AG08395 (cell line): ENCODE measurements at places on chromosomes 3 and 15.

DNA sequence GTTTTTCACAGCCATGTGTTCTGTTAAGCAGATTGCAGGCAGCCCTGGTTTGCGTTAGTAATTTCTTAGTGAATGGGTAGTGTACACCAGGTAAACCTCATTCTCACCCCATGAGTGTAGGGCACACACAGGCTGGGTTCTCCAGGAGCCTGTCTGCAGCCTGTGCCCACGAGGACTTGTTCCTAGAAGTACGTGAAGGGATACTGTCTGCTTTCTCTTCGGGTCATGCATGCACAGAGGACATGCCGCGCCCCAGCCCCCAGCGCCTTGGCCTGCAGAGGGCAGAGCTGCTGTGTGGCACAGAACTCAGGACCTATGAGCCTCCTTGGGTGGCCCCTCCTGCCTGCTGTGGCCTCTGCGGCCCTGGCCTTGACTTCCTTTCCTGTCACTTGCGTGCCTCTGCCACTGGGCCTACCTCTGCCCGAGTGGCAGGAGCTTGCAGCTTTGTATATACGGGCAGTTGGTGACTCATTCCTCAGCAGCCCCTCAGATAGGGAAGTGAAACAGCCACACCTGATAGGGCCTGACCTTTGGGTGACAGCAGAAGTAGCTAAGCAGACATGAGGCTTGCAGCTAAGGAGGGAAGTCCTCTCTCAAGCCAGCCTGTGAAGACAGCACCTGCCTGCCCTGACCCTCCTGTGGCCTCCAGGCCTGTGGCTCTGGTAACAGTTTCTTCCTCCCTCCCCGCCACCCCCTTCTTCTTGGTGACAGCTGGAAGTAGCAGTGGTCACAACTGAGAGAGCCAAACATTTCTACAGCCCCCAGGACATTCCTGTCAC, 19.5 kb downstream of the PPCDC start:
- peak; percentile 32 for DNase-seq

- DNase-seq, result no peak
These were observed 11.0 kb upstream of the RAB7A start for GRCh38 chr3:128714887-128715491.

DNA sequence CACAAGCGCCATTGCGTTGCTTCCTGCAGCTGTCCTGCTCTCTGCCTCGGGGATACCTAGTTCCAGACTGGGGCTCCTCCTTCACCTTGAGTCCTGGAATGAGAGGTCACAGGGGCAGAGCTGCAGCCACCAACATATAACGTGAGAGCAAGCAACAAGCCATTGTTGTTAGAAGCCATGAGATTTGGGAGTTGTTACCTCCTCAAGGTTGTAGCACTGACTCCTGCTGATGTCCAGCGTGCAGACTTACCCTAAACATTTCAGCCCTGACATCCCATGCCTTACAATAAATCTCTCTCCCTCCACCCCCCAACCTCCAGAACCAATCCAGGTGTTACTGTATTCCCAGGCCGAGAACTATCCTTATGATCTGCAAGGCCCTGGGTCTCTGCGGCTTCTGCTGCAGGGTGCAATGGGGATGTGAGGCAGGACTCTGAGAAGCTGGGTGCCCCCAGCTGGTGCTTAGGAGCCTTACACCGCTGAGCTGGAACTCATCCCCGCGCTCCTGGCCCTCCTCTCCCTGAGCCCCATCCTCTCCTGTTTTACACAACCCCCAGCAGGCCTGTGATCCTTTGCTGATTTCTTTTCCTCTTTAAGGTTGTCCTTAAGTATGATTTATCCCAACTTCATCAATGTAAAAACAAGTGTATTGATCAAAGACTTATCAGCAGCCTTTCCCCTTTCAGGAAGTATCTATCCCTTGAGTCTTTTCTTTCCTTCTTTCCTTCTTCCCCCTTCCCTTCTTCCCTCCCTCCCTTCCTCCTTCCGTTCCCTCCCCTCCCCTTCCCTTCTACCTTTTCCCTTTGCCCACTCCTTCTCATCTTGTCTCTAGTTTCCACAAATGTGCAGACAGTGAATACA, 84.2 kb upstream of the ABHD2 start:
- DNase-seq, result peak; percentile 34

DNA sequence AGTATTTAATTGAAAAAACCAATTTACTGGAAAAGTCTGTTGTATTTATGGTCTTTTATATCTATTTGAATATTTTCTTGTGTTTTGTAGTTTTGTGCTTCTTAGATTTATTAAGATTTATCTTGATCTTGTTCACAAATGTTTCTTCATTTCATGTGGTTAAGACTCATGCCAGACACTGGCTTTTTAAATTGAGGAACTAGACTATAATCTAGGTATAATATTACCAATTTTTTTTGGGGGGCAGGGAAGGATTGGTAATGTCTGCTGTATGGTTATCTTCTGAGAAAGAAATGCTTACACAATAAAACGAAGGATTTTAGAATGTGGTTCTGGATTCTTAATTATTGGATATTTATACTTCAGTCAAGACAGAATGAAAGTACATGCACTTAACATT, 24.9 kb downstream of the AP4E1 start:
- DNase-seq, result no peak

GRCh38 chr3:20324664-20325478, 138.9 kb upstream of the SGO1 start:
- DNase-seq, result no peak

GRCh38 chr3:168269001-168269400, 173.3 kb upstream of the GOLIM4 start:
- DNase-seq, result no peak

- DNase-seq, result peak; percentile 13
These were observed 26.6 kb downstream of the RFT1 start for GRCh38 chr3:53103397-53104296.

DNA sequence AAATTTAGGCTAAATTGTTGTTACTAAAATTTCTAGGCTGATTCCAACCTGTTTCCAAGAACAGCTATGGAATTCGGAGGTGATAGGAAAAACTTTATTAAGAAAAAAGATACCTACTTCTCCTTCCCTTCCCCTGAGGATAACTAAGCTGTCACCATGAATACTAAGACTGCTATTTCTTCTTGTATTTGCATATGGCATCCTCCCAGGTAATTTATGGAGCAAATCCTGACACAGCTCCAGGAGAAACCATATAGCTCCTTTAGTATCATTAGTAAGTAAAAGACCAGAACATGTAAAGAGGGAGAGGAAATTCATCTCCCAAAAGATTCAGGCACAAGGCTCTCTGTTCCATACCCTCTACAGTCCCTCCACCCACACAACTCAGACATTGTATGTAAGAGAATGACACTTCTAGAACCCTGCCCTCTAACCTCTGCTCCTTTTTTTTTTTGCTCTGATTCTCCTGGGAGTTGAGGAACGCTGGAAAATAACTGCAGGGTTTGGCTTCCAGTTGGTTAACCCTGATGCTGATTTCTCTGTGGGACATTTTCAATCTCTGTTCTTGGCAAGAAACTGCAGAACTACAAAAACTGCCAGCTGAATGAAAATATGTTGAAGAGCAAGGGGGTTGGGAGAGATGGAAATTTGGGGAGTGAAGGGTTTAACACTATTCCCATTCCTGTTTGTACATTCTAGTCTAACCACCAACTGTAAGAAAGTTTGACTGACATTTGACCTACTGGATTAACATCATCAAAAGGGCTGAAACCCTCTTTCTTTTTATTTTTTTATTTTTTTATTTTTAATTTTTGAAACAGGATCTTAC, 14.2 kb upstream of the MAGI1 start:
- DNase-seq, result no peak

DNA sequence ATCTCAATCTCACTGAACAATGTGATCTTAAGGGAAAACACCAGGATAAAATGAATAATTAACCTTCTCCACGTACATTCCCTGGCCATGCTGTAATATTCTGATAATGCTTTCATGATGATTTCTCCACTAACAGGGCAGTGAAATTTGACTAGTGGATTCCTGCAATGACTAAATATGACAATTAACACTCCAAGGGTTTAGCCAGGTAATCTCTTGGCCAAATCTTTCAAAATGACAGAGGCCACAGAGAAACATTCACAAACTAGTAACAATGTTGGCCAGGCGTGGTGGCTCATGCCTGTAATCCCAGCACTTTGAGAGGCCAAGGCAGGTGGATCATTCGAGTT, 31.7 kb upstream of the ST8SIA2 start:
- no peak for DNase-seq

DNA sequence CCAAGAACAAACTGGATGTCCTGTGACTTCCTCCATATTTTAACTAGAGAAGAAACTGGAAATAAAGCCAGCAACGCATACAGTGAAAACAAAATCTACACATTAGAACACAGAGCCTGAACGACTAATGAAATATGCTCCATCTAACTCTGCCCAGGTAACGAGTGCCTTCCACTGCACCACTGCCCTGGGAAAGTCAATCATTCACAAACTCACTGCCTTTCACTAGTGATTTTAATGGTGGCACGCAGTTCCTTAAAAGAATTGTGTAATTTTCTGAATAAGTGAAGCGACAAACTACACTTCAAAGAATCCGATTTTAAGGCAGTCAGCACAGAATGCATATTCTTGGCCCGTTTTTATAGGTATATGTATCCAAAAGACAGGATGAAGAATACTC, 416.0 kb downstream of the SHQ1 start:
- no peak for DNase-seq

DNA sequence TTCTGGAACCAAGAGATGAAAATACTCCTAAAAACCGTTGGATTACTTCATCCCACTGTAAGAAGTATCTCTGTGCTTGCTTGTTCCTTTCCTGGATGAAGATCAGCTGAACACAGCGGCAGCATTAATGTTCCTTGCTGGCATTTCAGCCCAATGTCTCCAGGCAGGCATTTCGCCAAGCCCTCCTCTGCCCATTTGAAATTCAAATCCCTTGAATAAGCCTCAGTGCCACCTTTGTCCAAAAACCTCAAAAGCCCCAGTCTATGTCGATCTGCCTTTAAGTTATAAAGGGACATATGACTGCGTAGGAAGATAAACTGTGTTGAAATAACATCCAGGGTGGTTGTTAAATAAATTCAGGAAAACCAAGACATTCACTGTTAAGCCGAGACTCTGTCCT, 156.8 kb upstream of the PDZRN3 start:
- DNase-seq, result no peak

DNA sequence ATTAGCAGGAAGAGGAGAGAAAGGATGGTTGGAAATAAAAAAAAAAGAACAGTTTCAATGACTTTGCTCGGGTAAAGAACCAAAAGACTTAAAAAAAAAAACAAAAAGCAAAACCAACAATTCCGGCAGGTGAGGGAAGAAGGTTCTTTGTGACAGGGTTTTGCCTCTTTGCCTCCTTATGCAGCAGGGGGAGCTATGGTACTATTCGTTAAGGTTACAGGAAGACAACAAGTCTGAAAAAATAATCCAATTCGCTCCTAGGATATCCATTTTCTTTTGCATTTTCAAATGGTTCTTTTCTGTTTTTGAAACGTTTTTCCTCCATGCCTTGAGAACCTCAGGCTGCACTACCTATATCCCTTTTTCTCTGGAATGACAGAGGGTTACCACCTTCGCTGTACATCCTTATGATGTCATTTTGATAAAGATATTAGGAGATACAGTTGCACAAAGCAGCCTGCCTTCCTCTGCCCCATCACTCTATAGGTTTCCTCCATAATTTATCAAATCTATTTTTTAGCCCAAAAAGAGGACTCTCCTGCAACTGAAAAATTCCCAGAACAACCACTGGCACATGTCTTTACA, 55.0 kb downstream of the CFAP20DC start:
- peak; percentile 75 for DNase-seq

GRCh38 chr3:112519424-112520001, 20.2 kb upstream of the BTLA start:
- peak; percentile 73 for DNase-seq

DNA sequence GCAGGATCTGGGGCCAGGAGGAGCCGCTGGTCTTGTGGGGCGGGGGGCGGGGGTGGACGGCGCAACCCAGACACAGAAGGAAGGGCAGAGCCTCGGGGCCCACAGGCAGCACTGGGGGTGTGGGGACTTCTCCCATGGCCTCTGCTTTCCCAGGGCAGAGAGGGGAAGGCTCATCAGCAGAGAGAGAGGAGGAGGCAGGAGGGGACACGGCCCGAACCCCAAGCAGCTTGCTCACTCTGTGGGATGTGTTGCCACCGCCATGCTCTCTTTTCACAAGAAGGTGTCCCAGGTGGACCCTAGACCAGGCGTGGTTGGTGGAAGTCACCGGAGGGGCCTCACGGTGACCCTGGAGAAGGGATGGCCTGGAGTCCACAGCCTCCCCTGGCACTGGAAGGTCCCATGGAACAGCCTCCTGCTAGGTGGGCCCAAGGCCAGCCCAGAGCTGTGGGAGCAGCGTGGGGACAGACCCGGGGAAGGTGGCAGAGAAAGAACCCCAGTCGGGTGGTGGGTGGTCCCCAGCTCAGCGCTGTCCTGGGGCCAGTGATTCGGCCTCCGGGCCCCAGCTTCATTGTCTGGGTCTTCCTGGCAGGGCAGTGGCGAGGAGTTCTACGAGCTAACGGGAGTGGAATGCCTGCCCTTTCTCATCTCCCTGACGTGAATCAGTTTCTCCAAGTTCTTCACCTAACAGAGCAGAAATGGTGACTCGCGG, 46.8 kb upstream of the PCSK6 start:
- DNase-seq, result no peak

DNA sequence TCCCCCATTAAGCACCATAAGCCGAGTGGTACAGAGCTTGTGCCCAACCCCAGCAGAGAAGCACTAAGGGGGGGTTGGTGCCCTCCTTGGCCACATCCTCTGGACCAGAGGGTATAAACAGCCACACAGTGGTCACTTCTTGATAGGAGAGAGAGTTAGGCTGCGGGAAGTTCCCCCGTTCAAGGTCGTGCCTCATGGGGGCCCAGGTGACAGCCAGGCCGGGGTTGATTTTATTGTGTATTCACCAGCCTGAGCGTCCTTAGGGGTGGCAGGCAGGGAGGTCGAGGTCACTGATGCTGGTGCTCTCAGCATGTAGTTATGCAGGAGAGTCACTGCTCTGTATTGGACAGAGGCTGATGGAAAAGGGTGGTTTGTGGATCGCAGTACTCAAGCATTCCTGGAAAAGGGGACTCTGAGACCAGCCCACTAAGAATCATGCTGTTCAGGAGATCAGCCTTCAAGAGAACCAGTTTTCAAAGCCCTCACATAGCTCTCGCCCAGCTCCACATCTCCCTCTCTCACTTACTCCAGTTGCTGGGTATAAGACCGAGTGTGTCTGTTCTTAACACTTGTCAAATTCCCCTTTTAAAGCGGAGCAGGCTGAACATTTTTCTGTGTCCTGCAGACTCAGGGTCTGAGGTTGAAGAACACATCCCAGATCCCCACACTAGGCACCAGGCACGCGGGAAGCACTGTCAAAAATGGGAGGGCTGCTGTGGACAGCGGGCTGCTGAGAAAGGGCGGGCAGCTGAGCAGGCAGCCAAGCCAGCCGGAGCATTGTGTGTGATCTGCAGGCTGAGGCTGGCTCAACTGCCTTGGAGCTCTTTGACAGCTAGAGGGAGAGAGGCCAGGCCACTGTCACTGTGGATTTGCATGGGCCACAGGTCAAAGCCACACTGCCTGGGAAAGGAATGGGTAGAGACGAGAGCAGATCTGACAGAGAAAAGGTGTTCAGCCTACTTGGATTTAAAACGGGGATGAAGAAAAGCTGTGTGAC, 279.3 kb upstream of the LRRFIP2 start:
- peak; percentile 32 for DNase-seq

- no peak for DNase-seq
These were observed 149.8 kb downstream of the FNDC3B start for GRCh38 chr3:172189213-172189612.
